ENCODE measurements at places on chromosomes 2 and 18. TPM values are rescaled to one million over a fixed set of nuclear protein-coding genes. Genes with fewer than 3 reads are reported as not detected.

DNA sequence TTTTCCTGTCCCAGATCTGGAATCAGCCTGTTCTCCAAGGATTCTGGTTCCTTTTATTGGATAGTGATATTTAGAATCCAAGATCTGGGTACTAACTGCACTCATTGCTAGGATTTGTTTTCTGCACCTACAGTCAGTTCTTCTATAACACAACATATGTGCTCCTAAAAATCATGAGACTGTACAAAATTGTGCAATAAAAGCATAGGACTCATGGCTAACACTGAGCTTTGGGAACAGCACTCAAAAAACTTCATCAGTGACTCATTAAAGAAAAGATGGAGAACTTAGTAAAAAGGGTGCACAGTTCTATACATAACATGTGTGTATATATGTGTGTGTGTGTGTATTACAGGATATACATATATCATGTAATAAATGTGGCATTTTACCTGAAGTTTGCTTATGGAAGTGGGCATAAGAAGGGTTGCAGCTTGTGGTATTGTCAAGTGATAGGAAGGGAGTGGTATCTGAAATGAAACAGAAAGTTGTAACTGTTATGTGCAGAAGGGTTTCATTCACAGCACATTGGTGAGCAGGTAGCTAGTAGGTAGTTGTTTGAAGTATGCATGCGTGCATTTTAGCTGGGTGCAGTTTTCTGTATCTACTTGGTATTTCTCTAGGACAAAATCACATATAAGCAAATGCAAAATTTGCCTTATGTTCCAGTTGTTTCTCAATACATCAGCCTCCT, 5.9 kb upstream of the SCYGR2 start:
- DNase-seq = no peak
- H3K27me3 ChIP-seq = no peaks in the 10 kb centered on the region
- no peaks in the 10 kb centered on the region for H3K4me1 ChIP-seq
- no peaks in the 10 kb centered on the region for H3K36me3 ChIP-seq
- H3K4me3 ChIP-seq = no peak overlapping the region

DNA sequence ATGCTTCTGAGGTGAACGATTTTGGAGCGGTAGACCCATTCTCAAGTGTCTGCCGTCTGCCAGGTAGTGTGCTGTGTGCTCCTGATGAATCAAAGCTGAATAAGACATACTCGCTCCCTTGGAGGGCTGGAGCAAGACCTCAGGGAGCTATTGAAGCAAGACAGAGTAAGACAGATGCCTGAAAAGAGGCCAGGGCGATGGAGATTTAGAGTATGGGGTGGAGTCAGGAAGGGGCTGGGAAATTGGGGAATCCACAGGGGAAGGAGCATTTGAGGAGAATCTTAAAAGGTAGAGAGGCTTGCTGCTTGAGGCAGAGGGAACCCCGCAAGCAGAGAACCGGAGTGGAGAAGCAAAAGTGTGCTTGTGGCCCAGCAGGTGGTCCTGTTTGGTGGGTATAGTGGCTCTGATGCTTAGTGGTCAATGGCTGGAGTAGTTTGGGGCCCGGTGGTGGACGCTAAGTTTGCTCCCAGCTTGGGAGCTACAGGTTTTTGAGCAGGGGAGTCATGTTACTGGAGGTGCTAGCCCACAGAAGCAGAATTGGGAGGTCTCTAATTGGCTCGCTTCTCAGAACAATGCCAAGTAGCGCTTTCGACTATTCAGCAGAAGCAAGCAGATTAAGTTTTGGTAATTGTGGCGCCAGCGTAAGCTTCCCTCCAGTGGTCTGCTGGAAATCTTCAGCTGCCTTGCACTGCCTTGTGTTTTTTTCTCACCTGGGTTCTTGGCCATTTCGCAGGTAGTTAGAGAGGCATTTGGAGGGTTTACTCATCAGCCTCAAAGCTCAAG, 2.0 kb downstream of the CNNM4 start:
- H3K36me3 ChIP-seq = no peaks in the 10 kb centered on the region
- H3K4me1 ChIP-seq = peaks cover 58% of the 10 kb centered on the region
- no peak for DNase-seq
- no peaks in the 10 kb centered on the region for H3K27me3 ChIP-seq
- peak overlapping the region; percentile 32 for H3K4me3 ChIP-seq

- H3K36me3 ChIP-seq = no peaks in the 10 kb centered on the region
- peaks cover 50% of the 10 kb centered on the region for H3K4me1 ChIP-seq
- no peak overlapping the region for H3K4me3 ChIP-seq
- no peak overlapping the region for H3K27ac ChIP-seq
- no peaks in the 10 kb centered on the region for H3K27me3 ChIP-seq
These were observed 39.1 kb downstream of the CUL3 start for GRCh38 chr2:224545884-224546644.

GRCh38 chr2:124983595-124983994, 958.5 kb downstream of the CNTNAP5 start:
- H3K4me1 ChIP-seq = no peaks in the 10 kb centered on the region
- no peak for DNase-seq
- H3K36me3 ChIP-seq = no peaks in the 10 kb centered on the region
- no peak overlapping the region for H3K27ac ChIP-seq
- H3K27me3 ChIP-seq = no peaks in the 10 kb centered on the region
- H3K4me3 ChIP-seq = no peak overlapping the region

DNA sequence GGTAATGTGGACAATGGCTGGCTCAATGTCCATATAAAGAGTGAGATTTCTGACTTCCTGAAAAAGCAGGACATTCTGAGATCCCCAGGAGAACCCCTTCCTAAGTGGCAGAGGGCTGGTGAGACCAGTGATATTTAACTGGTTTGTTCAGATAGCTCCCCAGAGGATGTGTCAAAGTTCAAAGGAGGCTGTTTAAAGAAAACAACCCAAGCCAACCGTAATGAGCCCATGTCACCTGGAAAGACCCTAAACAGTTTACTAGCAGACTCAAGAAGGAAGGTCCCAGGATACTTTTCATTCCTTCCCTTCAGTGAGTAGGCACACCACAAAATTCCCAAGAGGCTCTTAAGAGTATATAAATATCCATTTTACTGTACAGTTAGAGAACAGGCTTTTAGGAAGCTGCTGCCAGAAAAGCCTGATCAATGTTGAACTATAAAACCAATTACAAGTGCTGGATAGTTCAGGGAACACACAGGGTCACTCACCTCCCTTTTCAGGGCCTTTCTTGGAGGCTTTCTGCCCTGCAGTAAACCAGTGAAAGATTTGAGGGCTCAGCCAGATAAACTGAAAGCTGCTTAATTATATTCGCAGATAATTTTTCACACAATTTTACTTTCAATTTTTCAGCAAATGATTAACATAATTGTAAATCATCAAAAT, 293.5 kb downstream of the ASXL3 start:
- no peak overlapping the region for H3K27ac ChIP-seq
- no peak overlapping the region for H3K4me3 ChIP-seq
- DNase-seq = no peak
- no peaks in the 10 kb centered on the region for H3K36me3 ChIP-seq

GRCh38 chr2:47165001-47165555, 10.0 kb upstream of the STPG4 start:
- H3K4me3 ChIP-seq = no peak overlapping the region
- no peak overlapping the region for H3K27ac ChIP-seq
- peaks cover 51% of the 10 kb centered on the region for H3K4me1 ChIP-seq
- H3K27me3 ChIP-seq = no peaks in the 10 kb centered on the region
- no peak for DNase-seq
- peaks cover 32% of the 10 kb centered on the region for H3K36me3 ChIP-seq

GRCh38 chr2:152480821-152481399, 145.9 kb downstream of the FMNL2 start:
- no peak overlapping the region for H3K4me3 ChIP-seq
- DNase-seq = no peak
- no peak overlapping the region for H3K27ac ChIP-seq
- H3K36me3 ChIP-seq = no peaks in the 10 kb centered on the region

DNA sequence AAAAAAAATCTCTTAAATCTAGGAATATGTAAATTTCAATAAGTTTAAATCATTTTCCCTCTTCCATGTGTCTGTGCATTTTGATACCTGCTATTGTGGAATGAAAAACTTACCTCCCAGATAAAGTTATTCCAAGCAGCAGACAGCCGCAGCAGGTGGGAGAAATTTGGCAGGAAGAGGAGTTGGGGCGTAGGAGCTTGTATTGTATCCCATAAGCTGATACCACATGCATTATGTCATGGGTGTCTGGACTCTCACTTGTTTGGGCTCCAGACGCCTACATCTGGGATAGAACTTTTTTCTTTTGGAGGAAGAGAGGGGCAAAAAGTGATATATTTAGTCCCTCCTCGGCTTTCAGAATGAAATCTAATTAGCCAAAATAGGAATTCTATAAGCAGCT, 59.3 kb upstream of the TCF4 start:
- H3K27me3 ChIP-seq = no peaks in the 10 kb centered on the region
- no peaks in the 10 kb centered on the region for H3K36me3 ChIP-seq
- H3K27ac ChIP-seq = no peak overlapping the region

GRCh38 chr2:101613056-101613704, 84.3 kb upstream of the MAP4K4 start:
- H3K27ac ChIP-seq = no peak overlapping the region
- no peaks in the 10 kb centered on the region for H3K27me3 ChIP-seq
- H3K4me3 ChIP-seq = no peak overlapping the region
- DNase-seq = no peak
- no peaks in the 10 kb centered on the region for H3K36me3 ChIP-seq
- H3K4me1 ChIP-seq = no peaks in the 10 kb centered on the region

DNA sequence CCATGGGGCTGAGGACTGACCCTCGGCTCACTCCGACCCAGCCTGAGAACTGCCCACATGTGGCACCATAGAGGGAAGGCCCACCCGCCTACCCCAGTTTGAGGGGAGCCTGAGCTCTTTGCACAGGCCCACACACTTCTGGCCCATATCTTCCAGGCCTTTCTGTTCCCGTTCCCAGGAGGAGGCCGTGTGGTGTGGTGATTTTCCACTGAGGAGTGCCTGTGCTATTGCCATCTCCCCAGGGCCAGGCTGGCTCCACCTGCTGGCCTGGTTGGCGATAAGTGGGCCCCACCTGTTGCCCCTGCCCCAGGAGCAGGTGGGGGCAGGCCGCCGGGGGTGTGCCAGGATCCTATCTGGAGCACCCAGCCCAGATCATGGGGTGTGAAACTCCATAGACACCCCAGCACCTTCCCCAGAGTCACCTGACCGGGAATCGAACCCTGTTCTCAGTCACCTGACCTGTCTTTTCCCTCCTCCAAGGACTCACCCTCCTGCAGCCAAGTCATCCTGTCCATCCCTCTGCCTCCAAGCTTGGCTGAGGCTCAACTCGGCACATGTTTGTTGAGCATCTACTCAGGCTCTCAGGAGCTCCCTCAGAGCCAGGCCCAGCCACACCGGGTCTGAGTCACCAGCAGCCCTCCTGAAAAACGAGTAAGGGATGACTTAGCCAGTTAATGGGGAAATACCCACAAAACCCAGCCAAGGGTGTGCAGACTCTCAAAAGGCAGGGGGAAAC, 120.1 kb downstream of the CYP26B1 start:
- no peaks in the 10 kb centered on the region for H3K27me3 ChIP-seq
- no peaks in the 10 kb centered on the region for H3K4me1 ChIP-seq
- no peaks in the 10 kb centered on the region for H3K36me3 ChIP-seq

GRCh38 chr18:7207366-7207915, 23.4 kb upstream of the LRRC30 start:
- no peaks in the 10 kb centered on the region for H3K4me1 ChIP-seq
- no peaks in the 10 kb centered on the region for H3K27me3 ChIP-seq
- H3K36me3 ChIP-seq = no peaks in the 10 kb centered on the region
- H3K4me3 ChIP-seq = no peak overlapping the region

DNA sequence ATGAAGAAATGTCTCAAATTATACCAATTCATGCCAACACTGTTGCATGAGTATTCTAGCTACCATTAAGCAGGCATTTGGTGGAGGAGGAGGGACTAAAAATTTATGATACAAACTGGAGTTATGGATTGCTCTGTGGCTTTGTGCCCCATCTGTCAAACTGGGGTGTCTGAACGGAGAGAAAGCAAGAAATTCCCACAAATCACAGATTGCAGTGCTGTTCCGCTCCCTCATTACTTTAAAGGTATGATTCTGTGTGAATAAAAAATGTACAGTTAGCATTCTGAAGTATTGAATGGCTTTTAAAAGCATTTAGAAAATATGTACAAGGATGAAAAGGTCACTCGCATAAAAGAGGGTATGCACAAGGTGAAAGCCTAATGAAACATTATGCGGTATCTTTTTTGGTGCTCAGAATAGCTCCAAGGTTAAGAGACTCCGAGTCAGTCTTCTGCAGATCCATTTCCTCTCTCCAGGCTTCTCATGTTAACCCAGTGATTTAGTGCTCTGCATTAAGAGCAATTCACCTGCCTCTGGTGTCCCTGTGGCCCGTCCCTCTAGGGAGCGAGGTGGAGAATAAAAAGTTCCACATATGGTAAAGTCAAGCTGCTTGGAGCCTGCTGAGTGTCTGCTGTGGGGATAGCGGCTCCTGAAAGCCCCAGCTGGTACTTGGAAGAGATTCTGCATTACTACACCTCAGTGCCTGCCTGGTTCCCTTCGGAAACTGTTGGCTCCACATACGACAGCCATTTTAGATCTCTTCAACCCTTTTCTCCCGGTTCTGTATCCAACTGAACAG, 184.2 kb downstream of the ZNF521 start:
- no peak for DNase-seq
- no peaks in the 10 kb centered on the region for H3K27me3 ChIP-seq
- no peaks in the 10 kb centered on the region for H3K36me3 ChIP-seq
- no peaks in the 10 kb centered on the region for H3K4me1 ChIP-seq
- H3K4me3 ChIP-seq = no peak overlapping the region

DNA sequence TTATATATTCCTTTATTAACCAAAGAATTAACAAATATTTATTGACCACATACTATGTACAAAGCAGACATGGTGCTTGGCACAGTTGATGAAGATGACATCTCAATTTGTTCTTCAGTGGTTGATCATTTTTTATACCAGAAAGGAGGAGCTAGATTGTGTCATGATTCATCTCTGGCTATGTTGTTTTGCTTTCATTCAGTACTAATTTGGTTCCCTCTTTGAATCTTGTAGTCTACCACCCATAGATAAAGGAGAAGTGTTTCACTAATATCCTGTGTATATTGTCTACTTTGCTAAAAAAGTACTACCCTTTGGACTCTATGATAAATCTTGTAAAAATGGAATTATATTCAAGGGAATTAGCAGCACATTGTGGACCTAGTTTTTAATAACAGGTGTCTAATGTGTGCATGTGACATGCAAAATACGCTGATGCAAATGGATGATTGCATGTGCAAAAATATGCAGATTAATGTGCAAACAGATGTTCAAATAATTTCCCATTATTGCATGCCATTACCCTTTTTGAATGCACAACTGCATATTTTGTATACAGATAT, 313.2 kb upstream of the ZEB2 start:
- H3K27ac ChIP-seq = no peak overlapping the region
- no peaks in the 10 kb centered on the region for H3K27me3 ChIP-seq
- H3K4me3 ChIP-seq = no peak overlapping the region

Gene CYBRD1
- 0.59 TPM for polyA plus RNA-seq

Gene MREG
- 0.11 TPM for polyA plus RNA-seq

Gene VIT
- polyA plus RNA-seq = not detected

Gene VAMP5
- 136 TPM for polyA plus RNA-seq

Gene RPRM
- polyA plus RNA-seq = not detected

Gene KRTCAP3
- 1.8 TPM for polyA plus RNA-seq

Gene B3GNT7
- not detected for polyA plus RNA-seq

Gene ERICH2
- polyA plus RNA-seq = 0.58 TPM

Gene AMER3
- polyA plus RNA-seq = not detected
